NCI-H2227 treated with DMSO at 0.1 percent for 48 hours (cell line): ENCODE measurements at places on chromosomes 3 and 15.
A peak's percentile ranks its signal among the peaks of the same experiment; 100 is the strongest.

DNA sequence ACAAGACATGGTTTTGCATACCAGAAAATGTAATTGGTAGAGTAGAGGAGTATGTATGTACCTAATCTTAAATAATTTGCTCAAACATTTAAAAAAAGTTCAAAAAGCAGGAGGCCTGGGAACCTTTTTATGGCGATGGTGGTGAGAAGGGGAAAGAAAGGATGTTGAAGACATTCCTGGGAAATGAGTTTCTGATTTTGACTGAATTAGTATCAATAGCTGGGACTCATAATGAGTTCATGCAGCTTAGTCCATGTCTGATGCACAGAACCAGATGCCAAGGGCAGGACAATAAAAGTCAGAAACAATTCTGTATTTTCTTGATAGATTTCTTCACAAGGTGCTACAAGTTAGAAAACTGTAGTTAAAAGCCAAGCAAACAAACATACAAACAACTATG lies 395.3 kb downstream of the GAP43 start:
- no peak for DNase-seq

DNA sequence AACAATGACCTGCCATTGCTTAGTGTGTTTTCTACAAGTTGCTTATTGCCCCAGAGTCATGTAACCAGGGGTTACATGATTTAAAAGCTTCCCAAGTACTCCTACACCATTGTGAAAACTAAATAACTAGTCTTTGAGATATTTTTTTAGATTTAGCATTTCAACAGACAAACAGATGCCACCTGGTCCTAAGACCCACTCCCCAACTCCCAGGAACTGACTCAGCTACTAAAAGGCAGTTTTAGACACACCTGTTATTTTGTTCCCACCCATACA lies 28.1 kb upstream of the KBTBD12 start:
- DNase-seq: no peak

DNA sequence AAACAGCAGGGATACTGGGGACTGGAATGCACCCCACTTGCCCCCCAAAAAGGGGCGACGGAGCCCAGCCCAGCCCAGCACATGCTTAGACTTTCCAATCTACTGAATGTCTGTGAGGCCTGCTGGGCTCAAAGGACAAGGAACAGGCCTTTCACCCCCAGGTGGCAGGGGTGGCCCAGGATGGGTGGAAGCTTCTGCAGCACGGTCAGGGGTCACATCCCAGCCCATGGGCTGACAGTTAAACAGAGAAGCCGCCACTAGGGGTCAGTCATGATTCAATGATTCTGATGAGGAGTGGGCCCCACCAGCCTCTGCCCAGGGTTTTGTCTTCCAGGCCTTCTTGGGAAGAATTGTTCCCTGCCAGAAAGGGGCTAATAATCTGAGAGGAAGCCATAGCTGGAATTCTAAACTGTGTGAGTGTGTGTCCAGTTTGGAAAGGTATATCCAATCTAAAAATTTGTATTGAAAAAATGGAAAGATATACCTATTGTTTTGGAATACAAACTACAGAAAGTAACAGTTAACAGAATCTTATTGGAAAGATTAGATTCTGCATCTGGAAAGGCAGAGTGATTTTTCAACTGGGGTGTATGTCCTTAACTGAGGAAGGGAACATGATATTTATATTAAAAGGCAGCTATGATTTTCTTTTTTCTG lies 2.2 kb downstream of the CHRNB4 start:
- DNase-seq: peak; percentile 39

- DNase-seq: no peak
Measured at GRCh38 chr15:66108483-66109265, 144.9 kb downstream of the MEGF11 start.

- DNase-seq: no peak
Measured at GRCh38 chr15:99176757-99177156, 71.9 kb downstream of the SYNM start.

GRCh38 chr3:39664931-39665330 lies 144.5 kb upstream of the MYRIP start:
- DNase-seq: no peak

DNA sequence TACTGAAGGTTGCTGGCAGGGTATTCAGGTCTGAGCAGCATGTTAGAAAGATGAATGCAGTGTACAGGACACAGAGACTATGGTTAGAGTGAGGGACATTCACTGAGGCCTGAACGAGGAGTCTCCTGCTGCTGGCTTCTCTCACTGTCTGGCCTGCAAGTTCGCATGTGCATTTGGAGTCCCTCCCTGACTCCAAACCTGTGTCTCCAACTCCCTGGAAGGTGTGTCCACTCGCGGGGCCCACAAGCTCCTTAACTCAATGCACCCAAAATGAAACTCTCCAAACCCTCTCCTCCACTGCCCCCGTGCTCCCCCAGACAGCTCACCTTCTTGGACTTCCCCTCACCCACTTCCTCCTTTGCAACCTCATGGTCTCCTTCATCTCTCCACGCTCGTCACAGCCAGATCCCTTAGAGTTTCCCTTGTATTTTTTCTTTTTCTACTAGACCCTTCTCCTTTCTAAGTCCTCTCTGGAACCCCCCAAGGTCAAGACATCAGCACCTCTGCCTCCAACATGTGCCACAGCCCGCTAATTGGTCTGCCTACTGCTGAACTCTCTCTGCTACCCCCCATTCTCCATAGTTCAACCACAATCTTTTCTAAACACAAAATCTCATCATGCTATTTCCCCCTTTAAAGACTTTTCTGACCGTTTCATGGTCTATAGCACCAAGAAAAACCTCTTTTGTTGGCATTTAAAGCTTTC lies 58.3 kb downstream of the HES1 start:
- no peak for DNase-seq

DNA sequence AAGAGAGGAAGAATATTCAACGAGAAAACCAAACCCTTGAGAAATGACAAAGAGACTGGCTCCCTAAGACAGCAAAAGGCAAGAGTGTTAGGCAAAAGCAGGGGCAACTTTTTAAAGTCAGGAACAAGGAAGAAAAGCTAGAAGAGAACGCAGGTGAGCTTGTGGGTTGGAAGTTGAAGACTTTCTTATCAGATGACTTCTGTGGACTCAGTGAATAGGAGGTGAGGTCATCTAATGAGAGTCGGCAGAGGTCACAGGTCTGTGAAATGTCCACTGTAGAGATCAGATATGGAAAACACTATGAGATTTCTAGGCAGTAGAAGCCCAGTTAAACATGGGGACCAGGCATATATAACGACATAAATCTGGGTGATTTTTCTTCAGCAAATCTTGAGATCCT lies 27.2 kb upstream of the TNIK start:
- no peak for DNase-seq

GRCh38 chr3:117853923-117854668 lies 1144.5 kb downstream of the TUSC7 start:
- DNase-seq: no peak

DNA sequence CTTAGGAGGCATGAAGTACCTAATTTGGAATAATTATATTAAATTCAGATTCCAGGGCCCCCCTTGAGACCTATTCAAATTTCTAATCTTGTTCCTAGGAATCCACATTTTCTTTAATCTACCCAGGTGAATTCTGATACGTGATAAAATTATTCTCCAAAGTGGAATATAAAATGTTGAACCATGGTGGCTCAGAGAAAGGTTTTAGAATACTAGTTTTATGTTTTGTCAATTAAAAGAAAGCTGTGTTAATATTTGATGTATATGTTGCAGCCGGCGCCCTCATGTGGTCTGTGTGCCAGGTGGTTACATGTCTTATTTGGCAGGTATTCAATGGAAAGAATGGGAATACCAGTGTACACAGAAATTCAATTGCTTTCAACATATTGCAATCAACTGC lies 321.8 kb downstream of the FEZF2 start:
- no peak for DNase-seq

GRCh38 chr3:28036599-28037575 lies 204.5 kb upstream of the CMC1 start:
- no peak for DNase-seq

GRCh38 chr15:92430069-92430440 lies 36.4 kb downstream of the ST8SIA2 start:
- DNase-seq: no peak

GRCh38 chr3:126125781-126126251 lies 41.9 kb upstream of the SLC41A3 start:
- DNase-seq: no peak

DNA sequence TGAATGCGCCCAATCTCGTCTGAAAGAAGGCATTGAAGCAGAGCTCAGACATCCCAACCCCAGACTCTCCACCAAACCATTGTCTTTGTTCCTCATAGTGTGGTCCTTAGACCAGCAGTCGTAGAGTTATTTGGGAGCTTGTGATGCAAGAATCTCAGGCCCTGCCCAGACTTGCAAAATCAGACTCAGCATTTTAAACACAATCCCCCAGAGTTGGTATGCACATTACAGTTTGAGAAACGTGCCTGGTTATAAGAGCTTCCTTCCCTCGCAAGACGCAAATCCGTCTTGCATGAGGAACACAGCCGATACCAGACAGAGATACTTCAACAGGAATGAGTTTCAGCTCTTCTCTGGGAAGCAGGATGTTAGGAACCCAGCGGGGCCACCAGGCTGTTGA lies 38.9 kb upstream of the IREB2 start:
- no peak for DNase-seq
